Stimulated activated CD4-positive, alpha-beta T cell treated with anti-CD3 and anti-CD28 coated beads, Interleukin-15, amount 100 ng/mL, for 1 hour (primary cell): ENCODE measurements at places on chromosomes 7 and 10.

- no peak for DNase-seq
These were observed 20.1 kb upstream of the DDIT4 start for GRCh38 chr10:72253578-72253977.

DNA sequence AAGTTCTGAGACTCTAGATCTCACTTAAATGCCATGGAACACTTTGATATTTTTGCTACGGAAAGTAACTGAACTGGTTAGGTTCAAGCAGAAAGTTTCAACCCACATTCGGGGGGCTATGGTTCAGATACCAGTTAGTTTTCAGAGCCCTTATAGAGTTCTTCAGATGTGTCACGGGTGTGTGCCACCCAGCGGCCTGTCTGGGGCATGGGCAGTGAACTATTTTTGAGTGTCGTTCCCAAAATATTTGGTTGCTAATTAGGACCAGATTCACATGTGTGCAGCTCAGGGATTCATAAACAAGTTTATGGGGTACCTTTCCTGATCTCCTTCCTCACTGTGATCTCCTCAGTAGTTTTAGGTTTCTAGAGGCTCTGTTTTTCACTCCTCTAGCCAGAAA, 271.9 kb downstream of the C7orf25 start:
- DNase-seq, result no peak

DNA sequence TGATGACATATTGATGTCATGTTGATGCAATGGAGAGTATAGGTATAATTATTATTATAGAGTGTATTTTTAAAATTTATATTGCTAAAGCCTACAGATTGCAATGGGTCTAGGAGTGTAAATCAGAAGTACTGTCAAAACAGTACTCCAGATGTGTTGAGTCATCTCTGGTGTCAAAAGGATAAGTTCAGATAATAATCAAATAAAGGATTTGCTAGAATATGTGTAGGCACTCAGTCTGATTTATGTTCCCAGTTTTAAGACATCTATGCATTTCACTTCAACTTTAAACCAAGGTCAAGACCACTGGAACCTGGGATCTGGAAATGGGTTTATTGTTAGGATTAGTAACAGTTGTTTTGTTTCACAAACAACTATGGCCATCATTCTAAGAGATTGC, 342.3 kb upstream of the BMPER start:
- DNase-seq, result no peak

DNA sequence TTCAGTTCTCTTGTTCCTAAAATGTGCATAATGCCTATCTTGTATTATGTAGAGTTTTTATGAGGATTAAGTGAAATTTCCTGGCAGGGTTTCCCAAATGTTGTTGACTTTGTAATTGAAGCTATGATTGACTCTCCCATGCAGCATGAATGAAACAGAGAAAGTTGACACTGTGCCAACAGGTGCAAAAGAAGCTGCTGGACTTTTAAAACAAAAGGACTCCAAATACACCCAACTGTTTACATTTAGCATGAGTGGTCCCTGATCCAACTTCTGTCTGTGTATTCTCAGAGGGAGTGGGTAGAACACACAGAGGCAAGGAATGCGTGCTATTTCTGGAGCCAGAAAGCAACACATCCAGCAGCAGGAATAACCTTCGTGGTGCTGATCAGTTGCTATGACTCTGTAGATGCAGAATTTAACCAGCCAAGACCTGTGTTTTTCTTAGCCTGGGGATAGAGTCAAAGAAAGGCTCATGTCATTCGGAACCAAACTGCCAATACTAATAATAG, 14.4 kb upstream of the RBM20 start:
- DNase-seq, result no peak

DNA sequence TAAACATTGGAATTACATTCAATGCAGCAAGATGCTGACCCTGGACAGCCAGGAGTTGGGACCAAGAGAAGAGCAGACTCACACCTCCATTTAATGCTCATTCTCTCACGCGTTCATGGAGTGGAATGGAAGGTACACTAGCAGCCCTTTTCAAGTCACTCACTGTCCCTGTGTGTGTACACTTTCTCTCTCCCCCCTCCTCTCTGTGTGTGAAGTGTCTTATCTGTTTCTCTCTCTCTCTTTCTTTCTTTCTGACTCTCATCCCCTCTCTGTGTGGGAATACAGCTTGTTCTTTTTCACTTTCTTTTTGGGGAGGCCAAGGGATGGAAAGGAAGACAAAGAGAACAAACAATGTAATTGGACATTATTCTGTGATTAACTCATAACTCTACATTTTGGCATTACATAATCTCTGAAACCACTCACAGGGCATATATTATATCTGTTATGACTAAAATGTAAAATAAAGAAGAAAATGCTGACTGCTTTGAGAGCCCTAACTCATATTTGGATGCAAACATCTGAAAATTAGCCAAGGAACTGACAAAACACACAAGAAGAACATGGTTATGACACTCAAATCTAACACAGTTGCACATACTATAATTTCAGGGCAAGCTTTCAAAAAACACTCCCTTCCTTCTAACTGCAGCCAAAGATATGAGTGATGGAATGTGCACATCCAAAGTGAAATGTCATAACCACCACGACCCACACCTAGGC, 188.8 kb downstream of the PARD3 start:
- DNase-seq, result no peak

DNA sequence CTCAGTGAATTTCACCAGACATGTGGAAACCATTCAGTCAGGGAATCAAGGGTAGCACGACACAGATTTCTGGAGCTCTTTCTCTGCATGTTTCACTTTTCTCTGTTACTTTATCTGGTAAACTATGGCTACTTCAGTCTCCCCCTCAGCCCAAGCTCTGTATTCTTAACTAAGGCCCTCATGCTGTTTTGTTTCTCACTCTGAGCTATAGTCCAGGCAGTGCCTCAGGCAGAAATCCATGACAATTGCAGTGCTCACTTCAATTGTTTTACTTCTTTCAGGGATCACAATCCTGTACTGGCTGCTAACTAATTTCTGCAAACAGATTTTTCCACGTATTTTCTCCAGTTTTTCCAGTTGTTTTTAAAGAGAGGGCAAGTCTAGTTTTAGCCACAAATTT, 1599.9 kb upstream of the LRRTM3 start:
- DNase-seq, result no peak

DNA sequence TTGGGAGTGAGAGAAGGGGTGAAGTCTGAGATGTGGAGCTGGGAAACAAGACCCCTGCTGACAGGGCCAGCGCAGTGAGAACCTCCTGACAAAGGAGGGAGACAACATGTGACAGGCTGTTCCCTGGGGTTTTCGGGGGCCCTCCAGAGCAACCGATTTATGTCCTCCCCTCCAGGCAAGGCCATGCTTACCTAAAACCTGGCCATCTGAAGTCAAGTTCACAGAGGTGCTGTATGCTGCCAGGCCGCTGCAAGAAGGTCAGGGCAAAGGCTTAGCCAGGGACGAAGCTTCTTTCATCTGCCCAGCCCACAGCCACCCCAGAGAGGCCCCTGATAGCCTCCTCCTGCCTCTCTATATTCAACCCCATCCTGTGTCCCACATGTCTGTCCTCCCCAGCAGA, 20.6 kb downstream of the NPC1L1 start:
- no peak for DNase-seq

DNA sequence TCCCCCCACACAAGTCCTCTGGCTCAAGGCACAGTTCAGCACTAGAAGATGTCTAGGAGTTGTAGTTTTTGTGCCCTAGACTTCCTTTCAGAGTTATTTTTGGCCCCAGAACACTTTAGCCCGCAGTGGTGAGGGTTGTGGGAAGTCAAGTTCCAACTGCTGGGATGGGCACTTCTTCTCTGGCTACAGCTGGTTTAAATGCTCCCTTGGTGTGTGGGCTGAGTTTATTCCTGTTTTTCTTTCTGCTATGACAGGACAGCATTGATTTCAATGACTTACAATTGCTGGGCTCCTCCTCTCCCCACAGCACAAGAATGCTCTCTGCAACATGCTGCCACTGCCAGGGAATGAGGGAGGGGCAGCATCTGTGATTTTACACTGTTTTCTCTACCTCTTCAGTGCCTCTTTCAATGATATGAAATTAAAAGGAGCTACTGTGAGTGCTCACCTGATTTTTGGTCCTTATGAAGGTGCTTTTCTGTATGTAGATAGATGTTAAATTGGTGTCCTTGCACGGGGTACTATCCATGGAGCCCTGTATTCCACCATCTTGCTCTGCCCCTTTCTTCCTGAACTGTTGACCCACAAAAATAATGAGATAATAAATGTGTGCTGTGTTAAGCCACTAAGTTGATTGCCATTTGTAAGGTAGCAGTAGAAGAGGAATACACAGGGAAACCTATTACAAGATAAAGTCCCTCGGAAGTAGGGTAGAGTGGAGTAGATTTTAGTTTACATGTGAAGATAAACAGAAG, 56.3 kb downstream of the SLC13A1 start:
- DNase-seq, result no peak

DNA sequence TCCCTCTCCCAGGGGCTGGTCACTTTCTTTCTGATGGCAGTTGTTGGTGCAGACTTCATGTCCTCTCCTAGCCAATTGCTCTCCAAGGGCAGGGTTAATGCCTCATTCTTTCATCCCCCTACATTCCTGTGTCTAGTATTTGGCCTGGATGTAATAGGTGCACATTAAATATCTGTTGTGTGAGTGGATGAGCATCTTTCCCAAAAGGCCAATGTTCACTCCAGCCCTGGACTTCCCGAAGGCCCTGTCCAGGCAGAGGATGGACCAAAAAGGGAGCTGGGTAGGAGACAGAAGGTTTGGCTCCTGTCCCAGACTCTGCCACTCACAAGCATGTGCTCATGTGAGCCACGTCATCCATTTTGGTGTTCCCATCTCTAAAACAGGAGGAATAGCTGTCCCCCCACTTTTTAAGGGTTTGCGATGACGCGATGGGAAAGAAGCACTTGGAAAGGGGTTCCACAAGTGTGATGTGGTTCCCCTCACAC, 47.5 kb downstream of the RGS10 start:
- no peak for DNase-seq

- no peak for DNase-seq
These were observed 25.9 kb downstream of the KNDC1 start for GRCh38 chr10:133185916-133186315.

- DNase-seq, result no peak
These were observed 170.7 kb downstream of the GATA3 start for GRCh38 chr10:8225187-8225586.

DNA sequence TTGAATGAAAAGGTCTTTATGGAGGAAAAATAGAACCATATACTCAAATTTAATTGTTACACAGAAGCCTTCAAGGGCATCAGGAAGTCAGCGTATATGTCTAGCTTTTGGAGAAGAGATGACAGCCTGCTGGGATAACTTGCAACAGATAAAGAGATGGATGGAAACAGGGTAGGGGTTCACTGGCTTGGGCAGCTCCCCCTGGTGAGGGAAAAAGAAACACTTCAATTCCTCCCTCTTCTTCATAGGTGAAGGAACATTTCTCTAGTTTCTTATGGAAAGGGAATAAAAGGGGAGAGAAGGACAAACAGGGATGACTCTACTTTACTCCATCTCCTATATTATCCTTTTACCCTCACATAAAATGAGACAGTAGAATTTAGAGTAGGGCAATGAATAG, 635.7 kb downstream of the PHTF2 start:
- no peak for DNase-seq

- no peak for DNase-seq
These were observed 131.1 kb upstream of the SLC26A5 start for GRCh38 chr7:103577059-103577458.

DNA sequence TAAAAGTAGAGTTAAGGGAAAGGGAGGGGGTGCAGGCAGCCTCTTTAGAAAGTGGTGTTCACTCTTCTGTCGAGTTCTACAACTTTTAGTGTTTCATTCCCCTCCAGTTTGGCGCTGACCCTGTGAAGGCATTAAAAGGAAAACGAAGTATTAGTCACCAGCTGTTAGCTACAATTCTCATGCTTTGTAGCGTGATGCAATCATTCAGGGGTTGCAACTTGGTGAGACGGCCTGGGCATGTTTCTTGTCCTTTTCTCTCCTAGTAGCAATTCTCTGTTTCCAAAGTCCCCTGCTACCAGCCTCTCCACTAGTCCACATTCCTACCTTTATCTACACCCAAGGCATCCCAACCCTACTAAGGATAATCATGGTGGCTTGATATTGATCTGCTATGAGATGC, 33.7 kb upstream of the DGKI start:
- no peak for DNase-seq

- DNase-seq, result no peak
These were observed 100.8 kb upstream of the SFMBT2 start for GRCh38 chr10:7511612-7512011.
